ENCODE measurements at places on chromosomes 7 and 10.

- DNase-seq: no peak
These were observed 138.5 kb downstream of the LRRC4 start for GRCh38 chr7:127892488-127893314.

DNA sequence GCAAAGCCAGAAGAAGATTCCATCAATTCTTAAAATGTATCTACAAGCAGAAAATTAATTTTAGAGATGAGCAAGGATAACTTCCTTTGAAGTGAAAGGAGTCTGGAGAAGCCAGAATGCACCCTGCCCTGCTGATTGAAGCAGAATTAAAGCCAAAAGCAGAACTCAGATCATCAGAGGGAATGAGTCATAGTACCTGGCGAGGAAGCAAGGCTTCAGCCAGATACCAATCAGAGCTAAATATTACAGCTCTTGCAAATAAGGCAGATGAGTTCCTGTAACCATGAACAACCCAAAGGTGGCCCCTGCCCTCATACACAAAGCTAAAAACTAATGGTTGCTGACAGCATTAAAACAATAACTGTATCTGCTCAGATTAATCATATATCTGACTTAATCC, 10.4 kb downstream of the HTR7 start:
- DNase-seq: peak; percentile 40

GRCh38 chr7:2812114-2812487, 32.0 kb downstream of the GNA12 start:
- no peak for DNase-seq

GRCh38 chr7:13742811-13743210, 246.7 kb downstream of the ETV1 start:
- no peak for DNase-seq

DNA sequence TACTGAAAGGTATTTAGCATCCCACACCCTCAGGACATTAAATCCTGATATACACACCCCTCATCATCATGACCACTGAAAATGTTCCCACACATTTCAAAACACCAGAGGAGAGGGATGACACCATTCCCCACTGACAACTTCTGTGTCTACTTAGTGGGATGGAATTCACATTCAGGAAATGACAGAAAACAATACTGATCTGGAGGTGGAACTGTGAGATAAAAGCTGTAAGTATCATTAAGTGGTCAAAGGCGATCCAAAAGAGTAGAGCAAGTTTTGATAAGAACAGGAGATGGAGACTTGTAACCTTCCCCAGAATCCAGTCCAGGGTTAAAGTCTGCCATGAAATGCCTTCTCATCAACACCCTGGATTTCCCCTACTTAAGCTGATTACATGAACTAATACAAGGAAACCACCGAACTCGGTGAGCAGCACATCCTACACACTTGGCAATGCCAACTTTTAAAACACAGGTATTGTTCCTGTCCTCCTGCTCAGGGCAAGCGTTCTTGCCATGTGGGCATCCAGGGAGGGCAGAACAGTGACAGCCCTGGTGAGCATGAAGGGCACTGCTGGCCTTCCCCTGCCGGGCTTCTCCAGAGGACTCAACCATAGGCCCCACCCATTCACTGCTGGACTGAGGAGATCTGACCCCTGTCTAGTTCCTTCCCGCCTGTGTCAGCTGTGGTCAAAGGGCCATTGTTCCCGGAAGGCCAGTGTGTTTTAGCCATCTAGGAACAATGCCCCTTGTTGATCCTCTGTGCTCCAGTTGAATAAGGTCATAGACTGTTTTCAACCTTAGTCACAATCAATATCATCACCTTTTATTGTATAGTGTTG, 85.0 kb downstream of the SGMS1 start:
- DNase-seq: peak; percentile 69

- DNase-seq: no peak
These were observed 59.9 kb upstream of the NMT2 start for GRCh38 chr10:15228426-15228825.

GRCh38 chr7:17622451-17622850, 317.8 kb downstream of the SNX13 start:
- DNase-seq: peak; percentile 51
